A549 treated with Hydrocortisone at 1 μM for 4 hours (cell line): ENCODE measurements at places on chromosomes 11 and 22. TPM values are rescaled to one million over a fixed set of nuclear protein-coding genes. Genes with fewer than 3 reads are reported as not detected.

C11orf42 gene
- not detected in 5 replicates for total RNA-seq

RHBDD3 gene
- total RNA-seq = 20.6 to 28.9 TPM (median 26.2 TPM) in 5 replicates

MIAT gene
- total RNA-seq = 0.15 to 0.25 TPM (median 0.23 TPM) in 5 replicates

SERPING1 gene
- total RNA-seq = 0.53 to 1.3 TPM (median 0.88 TPM) in 5 replicates
